Pancreas (tissue), 10 donors: ENCODE measurements at places on chromosomes 16 and 17. TPM values are rescaled to one million over a fixed set of nuclear protein-coding genes. Genes with fewer than 3 reads are reported as not detected.

RAB37 gene
- 1.8 TPM for total RNA-seq

HEXIM2 gene
- 4.0 TPM for total RNA-seq

DNA sequence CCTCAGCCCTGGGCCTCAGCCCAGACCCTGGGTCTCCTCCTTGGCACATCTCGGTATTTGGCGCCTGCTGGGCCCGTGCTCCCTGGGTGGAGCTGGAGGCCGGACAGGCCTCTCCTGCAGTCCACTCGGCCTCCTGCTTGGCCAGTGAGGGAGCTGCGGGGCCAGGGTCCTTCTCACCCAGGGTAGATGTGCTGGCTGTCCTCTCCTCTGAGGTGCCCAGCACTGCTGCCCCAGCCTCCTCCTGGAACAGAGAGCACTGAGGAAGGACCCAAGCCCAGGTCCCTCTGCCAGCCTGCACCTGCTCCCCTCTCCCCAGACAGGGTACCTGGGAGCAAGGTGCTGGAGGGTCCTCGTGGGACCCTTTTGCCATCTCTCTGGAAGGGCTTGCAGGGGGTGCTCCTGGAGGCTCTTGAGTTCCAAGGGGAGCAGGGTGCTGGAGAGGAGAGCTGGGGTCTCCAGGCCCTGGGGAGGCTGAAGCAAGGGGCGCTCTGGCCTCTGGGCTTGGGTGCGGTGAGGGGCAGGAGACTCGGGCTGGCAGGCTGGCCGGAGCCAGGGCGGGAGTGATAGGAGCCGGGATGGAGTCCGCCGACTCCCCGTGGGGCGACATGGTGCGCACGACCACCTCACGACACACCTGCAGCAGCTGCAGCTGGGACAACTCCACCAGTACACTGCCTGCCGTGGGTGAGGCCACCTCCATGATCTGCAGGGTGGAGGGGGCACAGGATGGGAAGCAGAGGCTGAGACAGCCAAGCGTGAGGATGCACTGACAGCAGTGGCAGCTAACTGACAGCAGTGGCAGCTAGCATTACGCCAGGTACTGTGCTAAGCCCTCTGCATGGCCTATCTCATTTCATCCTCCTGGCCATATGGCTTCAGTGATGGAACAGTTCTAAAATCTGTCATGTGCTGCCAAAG lies 17.8 kb downstream of the TSPOAP1 start:
- no peak for DNase-seq
- H3K27ac ChIP-seq: no peak overlapping the region
- no peaks in the 10 kb centered on the region for H3K4me1 ChIP-seq
- H3K4me3 ChIP-seq: no peak overlapping the region
- no peaks in the 10 kb centered on the region for H3K36me3 ChIP-seq
- H3K27me3 ChIP-seq: no peaks in the 10 kb centered on the region

GRCh38 chr16:84461413-84462295 lies 42.8 kb downstream of the MEAK7 start:
- H3K27ac ChIP-seq: no peak overlapping the region
- no peak for DNase-seq
- no peaks in the 10 kb centered on the region for H3K4me1 ChIP-seq
- H3K36me3 ChIP-seq: no peaks in the 10 kb centered on the region
- H3K27me3 ChIP-seq: no peaks in the 10 kb centered on the region
- H3K4me3 ChIP-seq: no peak overlapping the region

DNA sequence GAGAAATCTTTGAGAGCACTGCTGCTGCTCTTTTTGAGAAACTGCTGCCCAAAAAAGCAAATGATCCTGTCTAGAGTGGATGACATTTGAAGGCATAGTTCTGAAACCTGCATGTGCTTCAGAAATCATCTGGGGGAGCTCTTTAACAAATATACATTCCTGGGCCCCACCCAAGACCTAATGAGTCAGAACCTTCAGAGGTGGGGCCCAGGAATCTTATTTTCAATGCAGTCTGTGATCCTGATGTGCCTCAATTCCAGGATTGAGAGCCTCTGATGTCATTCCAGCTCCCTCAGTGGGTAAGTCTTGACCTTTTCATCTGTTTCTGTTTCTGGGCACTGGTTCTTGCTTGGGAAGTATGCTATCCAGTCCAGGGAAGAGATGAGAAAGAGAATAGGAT lies 42.3 kb downstream of the HNF1B start:
- H3K4me1 ChIP-seq: peaks cover 8% of the 10 kb centered on the region
- no peak overlapping the region for H3K4me3 ChIP-seq
- DNase-seq: no peak
- H3K27me3 ChIP-seq: no peaks in the 10 kb centered on the region
- no peak overlapping the region for H3K27ac ChIP-seq

DNA sequence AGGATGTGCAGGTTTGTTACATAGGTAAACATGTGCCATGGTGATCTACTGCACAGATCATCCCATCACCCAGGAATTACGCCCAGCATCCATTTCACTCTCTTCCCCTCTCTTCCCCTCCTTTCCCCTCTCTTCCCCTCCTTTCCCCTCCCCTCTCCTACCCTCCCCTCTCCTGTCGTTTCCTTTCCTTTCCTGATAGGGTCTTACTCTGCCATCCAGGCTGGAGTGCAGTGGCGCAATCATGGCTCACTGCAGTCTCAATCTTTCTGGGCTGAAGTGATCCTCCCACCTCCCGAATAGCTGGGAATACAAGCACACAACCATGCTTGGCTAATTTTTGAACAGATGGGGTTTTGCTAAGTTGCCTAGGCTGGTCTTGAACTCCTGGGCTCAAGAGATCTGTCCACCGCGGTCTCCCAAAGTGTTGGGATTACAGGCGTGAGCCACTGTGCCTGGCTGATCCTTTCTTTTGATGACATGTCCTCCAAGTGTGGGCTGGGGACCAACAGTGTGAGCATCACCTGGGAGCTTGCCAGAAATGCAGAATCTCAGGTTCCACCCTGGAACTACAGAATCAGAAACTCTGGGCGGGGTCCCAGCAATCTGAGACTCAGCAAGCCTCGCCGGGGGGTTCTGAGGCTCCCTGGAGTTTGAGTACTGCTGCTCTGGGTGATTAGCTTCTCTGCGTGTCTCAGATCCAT lies 10.8 kb downstream of the ATP2C2 start:
- H3K36me3 ChIP-seq: no peaks in the 10 kb centered on the region

DNA sequence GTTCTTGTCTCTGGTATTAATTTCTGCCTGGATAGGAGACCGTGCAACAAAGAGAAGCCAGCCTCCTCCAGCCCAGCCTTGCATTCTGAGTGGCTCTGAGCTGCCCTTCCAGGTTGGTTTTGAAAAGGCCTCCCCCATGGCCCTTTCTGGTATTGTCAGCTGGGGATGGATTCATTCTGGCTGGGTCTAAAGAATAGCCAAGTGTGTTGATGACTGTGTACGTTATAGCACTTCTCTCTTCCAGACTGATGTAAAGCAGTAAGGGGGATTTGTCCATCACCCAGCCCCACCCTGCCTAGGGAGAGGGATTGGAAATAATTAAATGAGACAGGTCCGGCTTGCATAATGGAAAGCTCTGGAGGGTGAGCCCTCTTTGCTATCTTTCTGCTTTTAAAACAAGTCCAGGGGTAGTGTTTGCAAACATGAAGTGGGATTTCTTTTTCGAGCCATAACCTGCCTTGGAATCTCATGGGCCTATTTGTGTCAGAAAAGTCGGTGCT lies 146.4 kb downstream of the MSI2 start:
- no peaks in the 10 kb centered on the region for H3K27me3 ChIP-seq
- no peaks in the 10 kb centered on the region for H3K4me1 ChIP-seq
- H3K4me3 ChIP-seq: no peak overlapping the region
- H3K36me3 ChIP-seq: peaks cover 6% of the 10 kb centered on the region
- H3K27ac ChIP-seq: no peak overlapping the region

DNA sequence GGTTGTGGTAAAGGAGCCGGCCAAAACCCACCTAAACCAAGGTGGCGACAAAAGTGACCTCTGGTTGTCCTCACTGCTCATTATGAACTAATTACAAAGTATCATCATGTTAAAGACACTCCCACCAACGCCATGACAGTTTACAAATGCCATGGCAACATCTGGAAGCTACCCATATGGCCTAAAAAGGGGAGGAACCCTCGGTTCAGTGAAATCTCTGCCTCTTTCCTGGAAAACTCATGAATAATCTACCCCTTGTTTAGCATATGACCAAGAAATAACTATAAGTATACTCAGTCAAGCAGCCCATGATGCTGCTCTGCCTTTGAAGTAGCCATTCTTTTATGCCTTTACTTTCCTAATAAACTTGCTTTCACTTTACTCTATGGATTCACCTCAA lies 72.2 kb downstream of the CYLD start:
- H3K27ac ChIP-seq: no peak overlapping the region
- no peaks in the 10 kb centered on the region for H3K27me3 ChIP-seq
- H3K4me1 ChIP-seq: no peaks in the 10 kb centered on the region
- no peak overlapping the region for H3K4me3 ChIP-seq

- no peaks in the 10 kb centered on the region for H3K36me3 ChIP-seq
- no peak overlapping the region for H3K27ac ChIP-seq
- peak; percentile 13 for DNase-seq
- peak overlapping the region; percentile 69 for H3K4me3 ChIP-seq
- H3K27me3 ChIP-seq: no peaks in the 10 kb centered on the region
- no peaks in the 10 kb centered on the region for H3K4me1 ChIP-seq
Measured at GRCh38 chr17:44557651-44558285, 484 bp downstream of the FZD2 start.

- no peaks in the 10 kb centered on the region for H3K36me3 ChIP-seq
- H3K4me3 ChIP-seq: peak overlapping the region; percentile 68
- no peaks in the 10 kb centered on the region for H3K4me1 ChIP-seq
- H3K27me3 ChIP-seq: no peaks in the 10 kb centered on the region
Measured at GRCh38 chr16:21600031-21600773, 825 bp downstream of the METTL9 start.

CLEC19A gene
- not detected for total RNA-seq

DNA sequence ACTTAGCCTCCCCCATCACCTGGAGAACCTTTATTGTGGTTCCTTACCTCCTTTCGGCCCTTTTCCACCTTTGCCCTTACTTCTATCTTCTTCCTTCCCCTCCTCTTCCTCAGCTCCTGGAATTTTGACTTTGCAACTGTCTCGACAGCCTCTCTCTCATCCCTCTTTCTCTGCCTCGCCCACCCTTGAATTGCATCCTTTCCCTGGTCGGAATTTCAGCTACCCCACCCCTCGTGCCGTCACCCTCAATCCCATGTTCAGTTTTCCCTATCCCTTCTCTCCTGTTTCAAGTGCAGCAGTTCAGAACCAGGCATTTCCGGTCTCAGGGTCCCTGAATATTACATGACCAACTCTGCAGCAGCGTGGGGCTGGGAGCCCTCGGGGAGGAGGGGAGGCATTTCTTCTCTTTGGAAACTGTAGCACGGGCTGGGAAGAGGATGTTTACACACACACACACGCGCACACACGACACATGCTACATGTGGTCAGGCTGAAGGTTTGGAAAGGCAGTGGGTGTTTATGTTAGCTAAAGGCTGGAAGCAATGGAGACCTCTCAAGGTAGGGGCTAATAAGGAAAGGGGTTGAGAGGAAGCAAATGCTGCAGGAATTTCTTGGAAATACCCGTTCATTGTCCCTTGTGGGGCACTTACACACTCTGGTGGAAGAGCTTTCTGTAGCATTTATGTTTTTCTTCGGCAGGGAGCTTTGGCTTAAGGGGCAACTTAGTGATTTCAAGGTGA lies 971 bp downstream of the MINK1 start:
- no peaks in the 10 kb centered on the region for H3K36me3 ChIP-seq
- H3K4me3 ChIP-seq: peak overlapping the region; percentile 98
- no peaks in the 10 kb centered on the region for H3K27me3 ChIP-seq
- no peak for DNase-seq
- H3K27ac ChIP-seq: peak overlapping the region; percentile 87

DNA sequence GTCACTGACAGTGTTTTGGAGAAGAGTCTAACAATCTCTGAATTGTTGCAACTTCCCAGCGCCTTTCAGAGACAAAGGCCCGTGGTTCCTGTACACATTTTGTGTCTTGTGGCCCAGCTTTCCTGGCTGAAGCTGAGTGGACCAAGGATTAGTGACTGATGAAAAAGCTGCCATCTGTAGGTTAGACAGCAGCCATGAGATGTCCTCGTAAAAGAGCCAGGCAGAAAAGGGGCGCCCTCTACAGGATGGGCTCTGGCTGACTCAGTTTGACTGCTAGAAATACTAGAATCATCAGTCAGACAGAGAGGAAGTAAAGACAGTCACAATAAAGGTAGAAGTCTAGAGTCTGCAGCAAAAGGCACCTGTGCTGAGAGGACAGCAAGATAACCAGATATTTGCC lies 26.5 kb upstream of the NF1 start:
- no peaks in the 10 kb centered on the region for H3K27me3 ChIP-seq
- H3K4me1 ChIP-seq: peaks cover 7% of the 10 kb centered on the region
- H3K4me3 ChIP-seq: no peak overlapping the region
- no peaks in the 10 kb centered on the region for H3K36me3 ChIP-seq
- H3K27ac ChIP-seq: no peak overlapping the region

DNA sequence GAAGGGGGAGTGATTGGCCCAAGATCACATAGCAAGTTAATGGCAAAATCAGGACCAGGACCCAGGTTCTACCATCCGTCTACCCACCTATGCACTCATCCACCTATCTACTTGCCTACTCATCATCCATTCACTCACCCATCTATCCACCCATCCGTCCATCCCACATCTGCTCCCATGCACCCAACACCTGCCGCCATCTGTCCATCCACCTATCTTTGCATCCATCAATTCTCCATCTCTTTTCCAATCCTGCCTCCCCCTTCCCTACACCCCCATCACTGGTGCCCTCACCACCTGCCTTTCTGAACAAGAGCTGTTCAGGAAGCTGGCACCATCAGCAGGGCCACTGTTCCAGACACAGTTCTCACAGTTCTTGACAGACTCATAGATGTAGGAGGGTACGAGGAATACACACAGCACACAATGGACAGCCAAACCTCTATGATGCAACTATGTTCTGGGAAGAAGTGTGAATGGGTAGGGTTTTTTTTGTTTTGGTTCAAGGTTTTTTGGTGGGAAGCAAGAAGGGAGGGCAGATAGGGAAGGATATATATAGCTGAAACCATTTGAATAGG lies 4.5 kb downstream of the SAMD14 start:
- no peak overlapping the region for H3K4me3 ChIP-seq
- no peaks in the 10 kb centered on the region for H3K36me3 ChIP-seq
- no peak overlapping the region for H3K27ac ChIP-seq
- H3K4me1 ChIP-seq: peaks cover 3% of the 10 kb centered on the region
- no peaks in the 10 kb centered on the region for H3K27me3 ChIP-seq

GRCh38 chr17:39921323-39921722 lies 2.9 kb upstream of the GSDMB start:
- no peak for DNase-seq
- no peak overlapping the region for H3K4me3 ChIP-seq
- H3K27me3 ChIP-seq: no peaks in the 10 kb centered on the region
- H3K27ac ChIP-seq: no peak overlapping the region
- H3K36me3 ChIP-seq: no peaks in the 10 kb centered on the region

DNA sequence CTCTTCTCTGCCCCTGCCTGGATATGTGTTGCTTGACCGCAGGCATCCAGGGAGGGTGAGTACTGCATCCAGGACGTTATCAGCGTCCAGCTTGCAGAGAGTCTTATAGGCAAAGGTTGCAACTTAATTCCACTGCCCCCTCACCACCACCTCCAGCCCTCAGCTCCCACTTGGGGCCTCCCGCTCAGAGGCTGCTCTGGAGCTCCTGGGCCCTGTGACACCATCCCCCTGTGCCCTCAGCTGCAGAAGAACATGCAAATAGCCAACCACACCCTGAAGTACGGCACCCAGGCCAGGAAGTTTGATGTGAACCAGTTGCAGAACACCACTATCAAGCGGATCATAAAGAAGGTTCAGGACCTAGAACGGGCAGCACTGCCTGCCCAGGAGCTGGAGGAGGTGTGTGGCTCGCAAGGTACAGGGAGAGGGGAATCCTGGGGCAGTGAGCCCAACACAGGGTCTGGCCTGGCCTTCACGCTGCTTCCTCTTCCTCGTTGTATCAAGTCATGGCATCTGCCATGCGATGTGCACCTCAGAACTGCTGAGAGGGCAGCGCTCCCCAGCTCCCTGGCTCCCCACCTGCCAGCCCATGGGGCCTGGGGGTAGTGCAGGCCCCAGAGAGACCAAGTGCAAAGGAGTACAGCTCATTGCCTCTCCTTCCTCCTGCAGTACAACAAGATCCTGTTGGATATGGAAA lies 9.6 kb downstream of the ACE start:
- H3K4me1 ChIP-seq: no peaks in the 10 kb centered on the region
- H3K27ac ChIP-seq: no peak overlapping the region
- no peaks in the 10 kb centered on the region for H3K27me3 ChIP-seq

CCL8 gene
- not detected for total RNA-seq
